Caudate nucleus (tissue), 63 donors: ENCODE measurements at places on chromosomes 4 and X.

DNA sequence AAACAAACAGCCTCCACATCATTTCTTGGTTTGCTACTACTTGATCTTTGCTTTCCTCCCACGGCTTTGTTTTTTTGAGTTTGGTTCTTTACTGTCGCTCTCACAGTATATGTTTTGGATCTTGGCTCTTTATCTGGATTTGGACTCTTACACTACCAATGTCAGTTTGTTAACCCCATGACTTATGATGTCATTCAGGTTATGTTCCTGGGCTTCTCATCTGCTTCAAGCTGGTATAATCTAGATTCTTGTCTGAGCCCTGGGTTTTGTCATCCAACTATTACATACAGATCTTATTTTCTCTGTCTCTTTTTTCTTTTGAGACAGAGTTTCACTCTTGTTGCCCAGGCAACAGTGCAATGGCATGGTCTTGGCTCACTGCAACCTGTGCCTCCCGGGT is 482.9 kb upstream of the TEX13C start:
- no peak for DNase-seq

DNA sequence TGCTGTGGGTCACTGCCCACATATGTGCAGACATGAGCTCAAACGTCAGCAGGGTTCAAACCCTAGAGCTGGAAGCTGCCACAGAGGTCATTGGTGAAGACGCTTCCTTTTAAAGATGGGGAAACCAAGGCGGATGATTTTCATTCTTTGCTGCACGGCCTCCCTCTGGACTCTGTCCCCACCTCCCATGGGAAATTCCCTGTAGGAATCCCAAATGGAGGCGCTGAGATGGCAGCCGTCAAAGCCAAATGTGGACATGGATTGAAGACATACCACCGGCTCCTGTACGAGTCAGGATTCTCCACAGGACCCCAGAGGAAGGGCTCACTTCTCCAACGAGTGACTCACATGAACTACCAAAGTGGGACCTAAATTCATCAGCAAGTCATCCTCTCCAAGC is 286.4 kb downstream of the CRLF2 start:
- DNase-seq: no peak

DNA sequence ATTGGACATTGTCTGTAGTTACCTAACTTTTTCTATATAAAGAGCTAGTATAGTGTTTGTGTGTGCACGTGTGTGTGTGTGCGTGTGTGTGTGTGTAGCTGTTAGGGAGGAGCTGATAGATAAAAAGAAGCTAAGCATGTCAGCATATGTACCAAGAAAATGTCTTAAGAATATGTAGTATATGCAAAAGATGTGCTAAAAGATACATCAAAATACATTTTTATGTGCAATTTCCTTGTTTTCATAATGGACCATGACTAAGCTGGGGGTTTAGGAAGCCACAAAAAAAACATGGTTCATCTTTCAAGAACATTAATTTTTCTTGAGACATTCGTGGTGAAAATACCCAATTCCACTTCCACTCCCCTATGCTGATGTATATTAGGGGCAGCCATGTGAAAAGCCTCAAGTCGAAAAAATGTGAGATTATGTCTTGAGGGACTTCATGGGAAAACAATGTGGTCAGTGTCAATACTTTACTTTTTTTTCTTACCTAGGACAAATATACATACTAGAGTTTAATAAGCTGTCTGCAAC is 1599.7 kb downstream of the ARAP2 start:
- DNase-seq: no peak

DNA sequence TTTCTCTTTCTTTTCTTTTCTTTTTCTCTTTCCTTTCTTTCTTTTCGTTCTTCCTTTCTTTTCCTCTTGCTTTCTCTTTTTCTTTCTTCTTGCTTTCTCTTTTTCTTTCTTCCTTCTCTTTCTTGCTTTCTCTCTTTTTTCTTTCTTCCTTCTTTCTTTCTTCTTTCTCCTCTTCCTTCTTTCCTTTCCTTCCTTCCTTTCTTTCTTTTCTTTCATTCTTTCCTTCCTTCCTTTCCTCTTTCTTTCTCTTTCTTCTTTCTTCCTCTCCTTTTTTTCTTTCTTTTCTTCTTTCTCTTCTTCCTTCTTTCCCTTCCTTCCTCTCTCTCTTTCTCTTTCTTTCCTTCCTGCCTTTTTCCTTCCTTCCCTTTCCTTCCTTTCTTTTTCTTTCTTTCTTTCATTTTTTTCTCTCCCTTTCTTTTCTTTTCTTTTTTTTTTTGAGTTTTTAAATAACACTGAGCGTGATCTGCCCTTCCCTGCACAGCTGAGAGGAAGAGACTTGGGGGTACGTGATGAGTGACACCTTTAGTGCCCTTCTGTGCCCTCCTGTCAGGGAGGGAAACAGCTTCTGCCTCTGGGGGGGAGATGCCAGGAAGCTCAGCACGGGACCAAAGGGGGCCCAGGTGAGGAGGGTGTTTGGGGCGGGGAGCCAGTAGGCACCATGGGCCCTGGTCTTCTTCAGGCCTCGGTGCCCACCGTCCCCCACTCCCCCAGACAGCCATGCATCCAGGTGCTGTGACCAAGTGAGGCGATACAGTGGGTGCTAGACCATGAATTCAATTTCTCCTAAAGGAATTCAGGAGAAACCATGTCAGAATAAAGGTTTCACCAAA is 36.6 kb upstream of the CDKN2AIP start:
- DNase-seq: no peak

DNA sequence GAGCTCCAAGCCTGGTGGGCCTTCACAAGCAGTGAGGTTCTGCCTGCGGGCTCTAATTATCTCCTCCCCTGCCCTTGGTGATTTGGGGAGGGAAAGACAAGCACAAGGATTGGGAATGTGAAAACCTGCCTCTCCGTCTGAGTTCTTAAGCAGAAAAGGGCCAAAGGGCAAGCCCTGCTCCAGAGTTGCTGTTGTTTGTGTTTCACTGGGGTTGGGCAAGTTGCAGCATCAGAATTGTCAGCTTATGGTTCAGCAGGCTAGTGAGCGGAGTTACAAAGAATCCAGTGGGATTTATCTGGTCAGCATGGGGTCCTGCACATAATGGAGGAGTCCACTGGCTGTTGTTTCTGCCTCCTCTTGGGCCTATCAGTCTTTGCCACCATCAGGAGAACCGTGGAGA is 60.5 kb downstream of the NHS start:
- DNase-seq: no peak

DNA sequence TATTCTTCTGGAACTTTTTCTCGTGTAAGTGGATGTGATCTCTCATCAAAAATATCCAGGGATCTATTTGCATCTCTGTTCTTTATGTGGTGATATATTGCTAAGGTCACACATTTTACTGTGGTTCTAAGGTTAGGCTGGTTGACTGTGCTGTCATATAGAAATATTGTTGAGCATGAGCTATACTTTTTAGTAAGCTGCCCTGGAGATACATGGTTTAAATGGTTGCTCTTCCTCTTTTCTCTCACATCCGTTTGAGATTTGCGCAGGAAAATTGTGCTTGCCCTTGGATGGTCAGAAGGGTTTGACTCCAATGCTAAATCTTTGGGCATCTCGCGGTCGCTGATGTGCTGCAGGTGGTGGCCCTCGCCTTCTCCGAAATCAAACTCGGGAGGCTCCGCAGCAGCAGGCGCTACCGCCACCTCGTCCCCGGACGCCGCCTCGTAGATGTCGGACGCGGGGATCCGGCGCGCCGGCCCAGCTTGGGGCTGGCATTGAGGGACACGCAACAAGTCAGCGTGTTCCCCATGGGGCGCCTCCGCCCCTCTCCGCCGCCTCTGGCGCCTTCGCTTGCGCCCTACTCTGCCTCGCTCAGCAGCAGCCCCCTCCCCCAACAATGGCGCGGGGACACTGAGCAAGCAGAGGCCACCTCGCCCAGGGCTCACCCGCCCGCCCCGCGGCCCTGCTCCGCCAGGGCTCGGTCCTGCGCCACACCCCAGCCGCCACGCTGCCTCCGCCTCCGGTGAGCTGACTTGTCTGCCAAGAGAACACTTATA is 154.5 kb downstream of the MSN start:
- no peak for DNase-seq

DNA sequence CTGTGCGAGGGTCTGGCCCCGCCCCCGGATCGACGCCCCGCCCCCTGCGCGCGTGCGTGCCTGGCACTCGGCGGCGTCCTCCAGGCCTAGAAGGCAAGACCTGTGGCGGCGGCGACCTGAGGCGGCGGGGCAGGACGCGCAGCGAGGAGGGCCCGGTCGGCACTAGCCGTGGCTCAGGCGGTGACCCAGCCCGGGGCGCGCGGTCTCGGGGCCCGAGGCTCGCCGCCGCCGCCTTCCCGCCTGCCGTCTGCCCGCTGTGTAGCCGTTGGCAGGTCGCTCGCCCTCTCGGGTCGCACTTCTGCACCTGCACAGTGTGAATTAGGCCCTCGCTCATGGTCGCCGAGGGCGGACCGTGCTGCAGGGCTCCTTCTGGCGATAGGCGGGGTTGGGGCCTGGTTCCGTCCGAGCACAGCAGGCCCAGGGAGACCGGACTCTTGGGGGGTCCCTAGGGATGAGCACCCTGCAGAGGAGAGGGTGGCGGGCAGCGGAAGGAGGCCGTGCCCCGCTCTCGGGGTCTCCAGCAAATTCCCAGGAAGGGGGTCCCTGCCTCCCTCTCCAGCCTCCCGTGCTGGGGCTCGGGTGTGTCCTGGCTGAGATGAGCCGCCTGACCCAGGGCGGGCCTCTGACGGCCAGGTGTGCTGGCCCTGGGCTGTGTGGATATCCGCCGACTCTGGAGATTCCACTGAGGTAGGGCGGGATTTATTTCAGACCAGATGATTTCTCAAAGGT is 557 bp upstream of the FAM53A start:
- no peak for DNase-seq

DNA sequence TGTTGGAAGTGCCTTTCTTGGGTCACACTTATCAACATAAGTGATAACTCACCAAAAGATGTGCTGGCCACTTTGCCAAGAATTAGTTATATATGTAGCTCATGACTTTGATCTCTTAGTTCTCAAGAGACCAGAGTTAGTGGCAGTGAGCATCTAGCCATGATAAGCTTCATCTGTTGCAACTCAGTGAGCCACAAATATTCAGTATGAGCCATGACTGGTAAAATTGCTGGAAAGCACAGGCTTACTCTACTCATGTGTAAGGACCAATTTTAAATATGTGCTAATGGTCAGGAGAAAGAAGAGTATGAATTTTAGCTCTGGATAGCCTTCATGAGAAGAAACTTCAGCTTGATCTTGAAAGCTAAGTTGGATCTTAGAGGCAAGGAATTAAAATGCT is 59.4 kb upstream of the TLL1 start:
- no peak for DNase-seq

DNA sequence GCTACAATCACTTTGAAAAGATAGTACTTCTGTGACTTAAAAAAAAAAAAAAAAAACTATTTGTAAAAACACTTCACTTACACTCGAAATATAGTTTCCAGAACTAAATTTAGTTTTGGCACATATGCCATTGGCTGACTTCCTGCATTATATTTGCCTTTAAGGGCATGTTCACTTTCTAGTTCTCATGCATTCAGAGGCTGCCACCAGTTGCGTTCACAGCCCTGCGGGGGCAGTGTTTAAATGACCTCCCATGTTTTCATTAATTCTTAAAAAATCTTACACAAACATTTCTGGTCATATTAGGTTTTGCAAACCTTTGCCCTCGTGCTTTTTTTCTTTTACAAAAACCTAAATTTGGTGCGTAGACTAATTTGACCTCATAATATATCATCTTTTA is 12.4 kb upstream of the ARHGAP6 start:
- DNase-seq: no peak

DNA sequence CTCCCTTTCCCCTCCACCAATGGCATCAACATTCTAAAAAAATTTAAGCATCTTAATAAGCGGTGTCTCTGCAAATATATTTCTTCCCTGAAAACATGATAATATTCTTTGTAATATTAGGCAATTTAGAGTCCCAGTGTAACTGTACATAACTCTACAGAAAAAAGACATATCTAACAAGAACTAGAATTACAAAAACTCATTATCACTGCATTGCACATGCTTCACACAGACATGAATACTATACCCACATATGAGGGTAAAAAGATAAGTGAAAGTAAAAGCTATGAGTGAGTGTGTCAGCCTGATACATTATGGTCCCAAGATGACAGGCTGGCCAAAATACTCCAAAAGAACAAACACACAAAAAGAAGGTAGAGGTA is 2.4 kb upstream of the FGB start:
- DNase-seq: no peak

DNA sequence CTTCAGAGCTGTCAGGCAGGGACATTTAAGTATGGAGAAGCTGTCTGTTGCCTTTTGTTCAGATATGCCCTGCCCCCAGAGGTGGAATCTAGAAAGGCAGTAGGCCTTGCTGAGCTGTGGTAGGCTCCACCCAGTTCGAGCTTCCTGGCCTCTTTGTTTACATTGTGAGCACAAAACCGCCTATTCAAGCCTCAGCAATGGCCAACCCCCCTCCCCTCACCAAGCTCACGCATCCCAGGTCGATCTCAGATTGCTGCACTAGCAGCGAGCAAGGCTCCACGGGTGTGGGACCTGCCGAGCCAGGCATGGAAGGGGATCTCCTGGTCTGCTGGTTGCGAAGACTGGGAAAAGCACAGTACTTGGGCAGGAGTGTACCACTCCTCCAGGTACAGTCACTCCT is 59.3 kb downstream of the ZNF674 start:
- no peak for DNase-seq

DNA sequence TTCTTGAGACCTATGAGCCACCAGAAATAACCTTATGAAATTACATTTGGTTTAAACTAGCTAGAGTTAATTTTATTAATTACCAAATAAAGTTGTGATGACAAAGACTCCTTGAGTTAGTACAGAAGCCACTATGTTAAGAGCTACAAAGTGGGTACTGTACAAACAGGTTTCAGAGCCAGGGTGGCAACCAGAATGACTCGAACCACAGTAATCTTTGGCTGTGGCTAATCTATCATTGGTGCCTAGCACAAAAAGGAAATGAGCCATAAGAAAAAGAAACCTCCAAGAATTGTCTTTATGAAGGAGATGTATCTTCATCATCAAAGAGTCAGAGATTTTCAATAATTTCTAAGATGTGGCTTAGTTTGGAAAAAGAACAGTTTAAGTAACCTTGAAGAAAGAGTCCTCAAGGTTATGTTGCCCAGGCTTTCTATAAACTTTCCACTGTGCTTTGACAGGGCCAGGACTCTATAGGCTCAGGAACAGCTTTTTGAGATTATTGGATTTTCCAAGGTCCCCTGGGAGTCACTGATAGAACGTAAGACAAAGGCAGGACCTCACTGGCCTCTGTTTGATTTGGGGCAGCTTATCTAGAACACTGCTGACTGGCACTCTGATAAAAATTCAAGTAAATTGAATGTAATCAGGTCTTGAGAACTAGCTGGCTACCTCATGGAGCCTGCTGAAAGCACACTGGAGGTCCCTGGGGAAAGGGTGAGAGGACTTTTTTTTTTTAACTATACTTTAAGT is 777.7 kb downstream of the STIM2 start:
- no peak for DNase-seq

DNA sequence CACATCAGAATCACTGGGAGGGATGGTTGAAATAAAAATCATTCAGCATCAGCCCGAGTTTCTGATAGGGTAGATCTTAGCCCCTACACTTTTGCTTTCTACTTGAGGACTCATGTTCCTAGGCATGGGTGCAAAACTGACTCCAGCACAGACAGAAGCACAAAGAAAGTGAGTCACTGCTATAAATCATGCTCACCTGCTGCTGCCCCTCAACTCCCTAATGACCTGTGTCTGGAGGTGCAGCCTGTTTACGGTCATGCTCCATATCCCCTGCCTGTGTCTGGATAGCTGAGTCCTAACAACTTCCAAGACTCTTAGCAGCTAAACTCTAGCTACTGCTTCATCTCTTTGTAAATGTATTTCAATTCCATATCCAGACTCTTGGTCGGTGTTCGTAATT is 57.8 kb downstream of the ADGRA3 start:
- DNase-seq: no peak
